Right cardiac atrium (tissue), 5 donors: ENCODE measurements at places on chromosomes 3 and 15. TPM values are rescaled to one million over a fixed set of nuclear protein-coding genes. Genes with fewer than 3 reads are reported as not detected.

GRCh38 chr15:31349233-31350141 is 22.9 kb downstream of the KLF13 start:
- DNase-seq, result no peak

- DNase-seq, result no peak
Observed at GRCh38 chr3:147649475-147649874, 240.3 kb downstream of the ZIC1 start.

GRCh38 chr3:29694331-29694730 is 413.5 kb downstream of the RBMS3 start:
- DNase-seq, result no peak

IQCF5 gene
- polyA plus RNA-seq, result not detected
